Ascending aorta (tissue), 2 donors: ENCODE measurements at places on chromosomes 4 and X.

DNA sequence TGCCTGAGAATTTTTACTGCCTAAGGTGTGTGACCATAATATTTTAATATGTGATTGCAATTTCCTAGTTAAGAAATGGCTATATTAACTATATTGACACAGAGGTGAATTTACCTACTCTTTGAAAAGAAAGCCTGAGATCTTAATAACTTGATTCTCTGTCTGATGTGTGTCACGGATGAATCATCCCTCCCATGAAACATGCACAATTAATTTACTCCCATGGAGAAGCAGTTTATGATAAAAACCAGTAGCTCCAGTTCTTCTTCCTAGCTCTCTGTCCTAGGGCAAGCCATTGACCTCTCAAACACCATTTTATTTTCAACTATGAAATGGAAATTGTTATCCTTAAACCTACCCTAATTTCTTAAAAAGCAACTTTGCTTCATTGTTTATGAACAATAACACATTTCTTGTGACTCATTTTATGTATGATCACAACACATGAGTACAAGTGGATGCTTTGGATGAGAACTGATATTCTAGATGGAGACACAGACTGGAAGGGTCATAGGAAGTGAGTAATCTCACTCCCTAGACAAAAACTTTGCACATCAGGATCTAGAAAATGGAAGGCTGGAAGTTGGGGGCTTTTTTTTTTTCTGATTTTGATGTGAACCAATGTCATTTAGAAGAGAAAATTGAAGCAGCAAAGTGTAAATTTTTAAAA is 438.3 kb downstream of the GPAT3 start:
- no peaks in the 10 kb centered on the region for H3K36me3 ChIP-seq
- H3K27me3 ChIP-seq, result no peaks in the 10 kb centered on the region
- H3K27ac ChIP-seq, result no peak overlapping the region
- H3K4me1 ChIP-seq, result no peaks in the 10 kb centered on the region
- no peak overlapping the region for H3K4me3 ChIP-seq
- DNase-seq, result no peak

- H3K4me1 ChIP-seq, result no peaks in the 10 kb centered on the region
- H3K27me3 ChIP-seq, result no peaks in the 10 kb centered on the region
- no peak for DNase-seq
- no peak overlapping the region for H3K4me3 ChIP-seq
- no peak overlapping the region for H3K27ac ChIP-seq
- no peaks in the 10 kb centered on the region for H3K36me3 ChIP-seq
Observed at GRCh38 chr4:80492761-80493160, 157.2 kb downstream of the CFAP299 start.

DNA sequence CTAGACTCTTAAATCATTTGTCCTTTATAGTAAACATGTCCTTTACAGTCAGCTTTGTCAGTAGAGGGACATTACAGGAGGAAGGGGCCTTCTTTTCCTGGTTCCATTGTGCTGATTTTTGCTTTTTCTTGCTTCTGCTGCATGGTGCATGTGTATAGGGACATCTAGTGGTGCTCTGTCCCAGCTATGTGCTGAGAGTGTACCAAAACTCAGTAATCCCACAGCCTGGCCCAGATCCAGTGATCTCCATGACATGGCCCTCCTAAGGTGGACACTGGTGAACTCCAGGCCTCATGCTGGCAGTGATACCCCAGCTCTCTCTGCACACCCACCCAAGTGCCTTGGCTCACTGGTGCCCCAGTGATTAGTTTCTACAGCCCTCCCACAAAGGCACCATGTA is 45.2 kb downstream of the MAGEB17 start:
- DNase-seq, result no peak
- no peak overlapping the region for H3K4me3 ChIP-seq
- no peaks in the 10 kb centered on the region for H3K27me3 ChIP-seq
- no peak overlapping the region for H3K27ac ChIP-seq
- H3K36me3 ChIP-seq, result no peaks in the 10 kb centered on the region
- H3K4me1 ChIP-seq, result no peaks in the 10 kb centered on the region

DNA sequence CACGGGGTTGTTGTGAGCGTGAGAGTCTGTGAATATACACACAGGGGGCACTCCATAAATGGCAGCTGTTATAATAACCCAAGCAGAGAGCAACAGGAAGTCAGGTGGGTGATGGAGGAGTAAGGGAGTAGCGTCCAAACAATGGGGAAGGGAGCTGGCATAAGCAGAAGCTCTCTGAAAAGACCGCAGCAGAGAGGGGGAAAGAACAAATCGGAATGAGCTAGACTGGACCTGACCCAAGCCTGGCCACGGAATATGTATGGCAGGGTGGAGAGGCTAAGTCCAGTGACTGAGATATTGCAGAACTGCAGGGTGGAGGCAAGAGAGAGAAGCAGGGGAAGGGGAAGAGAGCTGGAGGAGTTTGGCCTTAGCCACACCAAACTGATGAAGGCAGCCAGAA is 6.5 kb upstream of the GJB1 start:
- no peak overlapping the region for H3K27ac ChIP-seq
- H3K4me3 ChIP-seq, result no peak overlapping the region
- H3K36me3 ChIP-seq, result no peaks in the 10 kb centered on the region
- H3K4me1 ChIP-seq, result no peaks in the 10 kb centered on the region
- no peak for DNase-seq
